A549 treated with Hydrocortisone at 1 μM for 4 hours (cell line): ENCODE measurements at places on chromosomes 3 and 15. TPM values are rescaled to one million over a fixed set of nuclear protein-coding genes. Genes with fewer than 3 reads are reported as not detected.

Gene ACAN
- 0.51 to 1.2 TPM (median 0.93 TPM) in 5 replicates for total RNA-seq

Gene TRAT1
- not detected in 5 replicates for total RNA-seq

Gene MST1R
- total RNA-seq: 6.2 to 7.5 TPM (median 7.5 TPM) in 5 replicates

Gene IREB2
- total RNA-seq: 31.4 to 50.3 TPM (median 46.8 TPM) in 5 replicates

Gene GABRG3
- total RNA-seq: 0.24 to 0.62 TPM (median 0.48 TPM) in 5 replicates

Gene THBS1
- 41.7 to 98.2 TPM (median 57.1 TPM) in 5 replicates for total RNA-seq

Gene ITIH3
- total RNA-seq: 0.06 to 0.21 TPM (median 0.18 TPM) in 3 of 5 replicates, not detected in the others

Gene GMNC
- total RNA-seq: not detected in 5 replicates

Gene SMCO1
- not detected in 5 replicates for total RNA-seq

Gene NR2F2
- 19.3 to 23.3 TPM (median 20.6 TPM) in 5 replicates for total RNA-seq

Gene TEX55
- not detected in 5 replicates for total RNA-seq

Gene SV2B
- total RNA-seq: 0.05 to 0.14 TPM (median 0.08 TPM) in 5 replicates

Gene DNAJC19
- total RNA-seq: 21.3 to 23.6 TPM (median 23.2 TPM) in 5 replicates

Gene FBXW12
- total RNA-seq: not detected in 5 replicates

Gene SEC22A
- total RNA-seq: 17.0 to 24.4 TPM (median 19.5 TPM) in 5 replicates

Gene IL5RA
- total RNA-seq: not detected in 5 replicates

Gene CIB2
- total RNA-seq: 26.1 to 30.0 TPM (median 28.1 TPM) in 5 replicates

Gene ASB14
- total RNA-seq: not detected in 5 replicates

Gene PLIN1
- total RNA-seq: 0.05 to 0.15 TPM (median 0.12 TPM) in 4 of 5 replicates, not detected in the other

Gene WDR5B
- total RNA-seq: 2.8 to 3.8 TPM (median 3.6 TPM) in 5 replicates

Gene CCDC9B
- 16.5 to 23.1 TPM (median 21.6 TPM) in 5 replicates for total RNA-seq

Gene CASR
- not detected in 5 replicates for total RNA-seq

Gene SPINT1
- total RNA-seq: 0.62 to 0.90 TPM (median 0.81 TPM) in 5 replicates

Gene NISCH
- 11.4 to 14.9 TPM (median 12.8 TPM) in 5 replicates for total RNA-seq

Gene COLQ
- total RNA-seq: 0.25 to 0.53 TPM (median 0.29 TPM) in 5 replicates

Gene TPRA1
- total RNA-seq: 42.3 to 54.9 TPM (median 54.5 TPM) in 5 replicates

Gene TUSC7
- not detected in 5 replicates for total RNA-seq

Gene CFAP91
- total RNA-seq: 0.09 to 0.62 TPM (median 0.21 TPM) in 5 replicates

Gene EHD4
- 10.0 to 13.0 TPM (median 11.7 TPM) in 5 replicates for total RNA-seq

Gene TFRC
- total RNA-seq: 77.8 to 118 TPM (median 88.0 TPM) in 5 replicates

Gene MEX3B
- 3.2 to 4.5 TPM (median 4.2 TPM) in 5 replicates for total RNA-seq

Gene FRMD4B
- total RNA-seq: 0.77 to 1.4 TPM (median 0.81 TPM) in 5 replicates

Gene RHOV
- 3.7 to 4.8 TPM (median 4.6 TPM) in 5 replicates for total RNA-seq

Gene RNF123
- 11.6 to 15.1 TPM (median 13.7 TPM) in 5 replicates for total RNA-seq

Gene PPARG
- 37.4 to 43.6 TPM (median 41.5 TPM) in 5 replicates for total RNA-seq

Gene ESYT3
- total RNA-seq: 0.40 to 0.83 TPM (median 0.55 TPM) in 5 replicates

Gene MNS1
- 2.2 to 3.6 TPM (median 2.8 TPM) in 5 replicates for total RNA-seq

Gene CHRFAM7A
- 5.2 to 7.9 TPM (median 7.1 TPM) in 5 replicates for total RNA-seq

Gene ZNF148
- total RNA-seq: 6.4 to 10.9 TPM (median 9.4 TPM) in 5 replicates

Gene CNTN3
- not detected in 5 replicates for total RNA-seq

Gene INSYN1
- total RNA-seq: 1.9 to 3.0 TPM (median 2.3 TPM) in 5 replicates

Gene FGF12
- total RNA-seq: 0.39 to 0.98 TPM (median 0.63 TPM) in 5 replicates

Gene MYZAP
- 1.1 to 1.3 TPM (median 1.2 TPM) in 5 replicates for total RNA-seq

Gene TRANK1
- 0.74 to 2.4 TPM (median 1.2 TPM) in 5 replicates for total RNA-seq
